ENCODE measurements at places on chromosomes 16 and 17.
A peak's percentile ranks its signal among the peaks of the same experiment; 100 is the strongest.

GRCh38 chr17:20010099-20010863 is 1.1 kb downstream of the SPECC1 start:
- DNase-seq = no peak

- no peak for DNase-seq
Measured at GRCh38 chr17:62617894-62618472, 9.5 kb upstream of the MRC2 start.

- peak; percentile 45 for DNase-seq
Measured at GRCh38 chr17:50547035-50547735, at the start of gene SPATA20. SPATA20 (plus strand) TSS chr17:50547174; CDS start chr17:50547209, 35 bp downstream.

DNA sequence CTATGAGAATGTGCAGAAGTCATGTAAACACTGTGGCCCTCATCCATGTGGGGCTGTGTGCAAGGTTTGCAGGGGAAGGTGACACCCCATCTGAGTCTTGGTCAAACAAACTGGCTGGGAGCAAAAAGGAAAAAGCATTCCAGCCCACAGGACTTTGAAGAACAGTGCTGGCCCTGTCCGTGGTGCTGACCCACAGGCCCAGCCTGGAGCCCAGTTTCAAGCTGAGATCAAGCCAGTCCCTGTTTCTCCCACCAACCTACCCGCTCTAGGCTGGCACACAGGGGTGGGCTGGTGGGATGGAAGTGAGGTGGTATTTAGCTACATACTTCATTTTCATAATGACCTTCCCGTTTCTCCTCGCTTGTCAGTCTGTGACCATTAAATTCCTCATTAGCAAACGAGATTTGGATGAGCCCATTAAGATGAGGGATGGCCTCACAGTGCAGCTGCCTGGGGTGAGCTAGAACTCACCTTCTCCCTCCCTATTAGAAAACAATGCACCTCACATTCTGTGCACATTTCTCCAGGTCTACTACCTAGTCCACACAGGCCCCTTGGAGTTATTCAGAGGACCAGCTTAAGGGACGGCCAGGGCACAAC is 12.6 kb upstream of the RPL38 start:
- DNase-seq = no peak

DNA sequence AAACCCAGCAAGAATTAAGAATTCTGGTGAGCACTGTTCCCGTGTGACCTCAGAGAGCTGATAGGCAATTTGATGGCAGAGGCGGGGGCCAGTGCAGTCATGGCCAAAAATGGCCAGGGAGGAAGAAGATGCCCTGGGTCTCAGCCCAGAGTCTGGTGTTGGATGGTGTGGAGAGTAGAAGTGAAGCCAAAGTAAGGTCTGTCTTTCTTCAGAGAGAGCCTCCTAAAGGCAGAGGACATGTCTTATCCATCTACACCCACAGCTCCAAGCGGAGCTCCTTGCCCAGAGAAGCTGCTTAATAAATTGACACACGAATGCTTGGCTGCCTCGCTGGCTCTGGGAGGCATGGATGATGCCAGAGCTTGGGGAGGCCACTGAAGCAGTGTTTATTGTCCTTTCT is 19.7 kb upstream of the ZNF652 start:
- DNase-seq = no peak

GRCh38 chr16:55062442-55062841 is 131.8 kb downstream of the IRX5 start:
- no peak for DNase-seq

DNA sequence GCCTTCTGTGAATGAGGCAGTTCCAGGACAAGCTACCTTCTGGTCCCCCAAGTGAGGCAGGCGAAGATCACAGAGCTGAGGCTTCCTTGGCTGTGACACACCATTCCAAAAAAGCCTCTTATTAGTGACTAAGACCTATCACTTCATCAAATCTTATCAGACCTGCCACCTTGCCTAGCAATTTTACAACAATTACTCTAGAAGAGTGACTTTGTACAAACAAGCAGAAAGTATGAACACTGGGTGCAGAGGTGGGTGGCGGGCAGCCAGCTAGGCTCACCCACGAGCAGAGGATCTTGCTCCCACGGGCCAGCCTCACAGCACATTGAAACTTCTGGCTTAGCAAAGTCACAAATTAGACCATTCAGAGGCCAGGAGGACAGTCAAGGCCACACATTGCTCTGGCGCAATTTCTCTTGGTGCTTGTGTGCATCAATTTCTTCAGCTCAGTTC is 2.2 kb upstream of the ICAM2 start:
- no peak for DNase-seq
